Activated CD8-positive, alpha-beta memory T cell treated with anti-CD3 and anti-CD28 coated beads, Interleukin-2, amount 50 U/mL, for 4 hours (primary cell): ENCODE measurements at places on chromosomes 4 and X.

- DNase-seq, result no peak
These were observed 642.1 kb upstream of the TENM3 start for GRCh38 chr4:181601103-181601502.

DNA sequence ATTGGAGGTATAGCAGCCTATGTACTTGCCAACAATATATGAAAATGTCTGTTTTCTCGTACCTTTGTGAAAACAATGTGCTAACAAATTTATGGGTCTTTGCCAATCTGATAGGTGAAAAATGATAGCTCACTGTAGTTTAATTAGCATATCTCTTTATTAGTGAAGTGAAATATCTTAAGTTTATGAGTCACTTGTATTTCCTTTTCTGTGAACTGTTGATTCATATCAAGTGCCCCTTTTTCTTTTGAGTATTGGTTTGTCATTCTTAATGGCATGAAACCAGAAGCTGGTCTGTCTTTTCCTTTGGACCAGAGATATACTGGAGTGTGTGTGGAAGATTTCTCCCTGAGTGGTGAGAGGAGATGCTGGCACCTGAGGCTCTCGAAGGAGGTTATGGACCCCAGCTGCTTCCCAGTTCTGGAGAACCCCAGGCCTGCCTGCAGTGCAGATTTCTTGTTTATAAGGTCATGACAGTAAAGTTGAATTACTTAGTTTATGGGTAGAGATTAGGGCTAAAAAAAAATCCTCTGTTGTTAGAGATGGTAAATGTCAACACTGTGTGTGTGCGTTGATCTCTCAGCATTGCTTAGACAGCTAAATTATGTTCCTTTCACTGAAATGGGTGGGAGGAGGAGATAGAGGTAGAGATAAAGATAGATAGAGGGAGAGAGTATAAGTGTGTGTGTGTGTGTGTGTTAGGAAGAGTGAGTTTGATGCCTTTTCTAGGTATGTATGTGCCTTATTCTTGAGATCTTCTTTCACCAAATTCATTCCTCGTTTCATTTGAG, 89.9 kb downstream of the REPS2 start:
- DNase-seq, result no peak

GRCh38 chr4:178339769-178340168, 897.5 kb upstream of the AGA start:
- no peak for DNase-seq

- DNase-seq, result no peak
These were observed 110.0 kb downstream of the CBR4 start for GRCh38 chr4:168900080-168900479.
